ENCODE measurements at places on chromosomes 16 and 17.

GRCh38 chr17:73324160-73324475, 12.3 kb upstream of the CDC42EP4 start:
- no peaks in the 10 kb centered on the region for H3K27me3 ChIP-seq
- peaks cover 27% of the 10 kb centered on the region for H3K4me1 ChIP-seq
- DNase-seq, result no peak
- peak overlapping the region; percentile 84 for H3K27ac ChIP-seq
- no peaks in the 10 kb centered on the region for H3K36me3 ChIP-seq
- no peak overlapping the region for H3K4me3 ChIP-seq

- peak overlapping the region; percentile 99 for H3K27ac ChIP-seq
- H3K4me1 ChIP-seq, result peaks cover 65% of the 10 kb centered on the region
- H3K27me3 ChIP-seq, result no peaks in the 10 kb centered on the region
Measured at GRCh38 chr17:40063187-40063771, 514 bp downstream of the THRA start.

GRCh38 chr17:77332981-77333685, 192.4 kb downstream of the SEC14L1 start:
- no peaks in the 10 kb centered on the region for H3K27me3 ChIP-seq
- peaks cover 32% of the 10 kb centered on the region for H3K4me1 ChIP-seq
- DNase-seq, result peak; percentile 81
- H3K36me3 ChIP-seq, result no peaks in the 10 kb centered on the region

DNA sequence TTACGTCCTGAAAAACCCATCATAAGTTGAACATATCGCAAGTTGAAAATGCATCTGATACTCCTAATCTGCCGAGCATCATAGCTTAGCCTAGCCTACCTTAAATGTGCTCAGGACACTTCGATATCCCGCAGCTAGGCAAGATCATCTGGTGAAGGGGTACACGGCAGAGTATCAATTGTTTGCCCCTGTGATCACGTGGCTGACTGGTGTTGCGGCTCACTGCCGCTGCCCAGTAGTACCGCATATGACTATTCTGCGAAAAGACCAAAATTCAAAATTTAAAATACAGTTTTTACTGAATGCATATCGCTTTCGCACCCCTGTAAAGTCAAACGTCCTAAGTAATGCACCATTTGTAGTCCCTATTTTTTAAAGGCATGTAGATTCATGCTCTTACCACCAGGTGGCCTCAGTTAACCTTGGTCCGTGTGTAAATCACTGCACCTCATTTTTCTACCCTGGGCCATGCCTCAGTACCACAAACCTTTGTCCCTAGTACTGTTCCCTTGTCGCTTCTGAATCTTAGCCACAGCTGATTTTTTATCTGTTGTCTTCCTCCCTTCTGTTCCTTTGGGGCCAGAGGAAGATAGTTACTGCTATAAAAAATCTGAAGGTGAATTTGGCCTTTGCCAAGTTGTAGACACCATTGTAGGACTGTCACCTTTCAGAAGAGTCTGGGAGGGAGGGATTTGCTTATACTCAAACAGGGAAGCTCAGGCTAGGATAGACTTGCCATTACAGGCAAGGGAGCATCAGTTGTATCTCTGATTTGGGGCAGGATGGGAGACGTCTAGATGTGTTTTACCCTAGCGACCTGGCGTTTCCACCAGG, 34.4 kb downstream of the WWP2 start:
- no peak overlapping the region for H3K4me3 ChIP-seq
- no peaks in the 10 kb centered on the region for H3K27me3 ChIP-seq
- H3K27ac ChIP-seq, result no peak overlapping the region
- H3K4me1 ChIP-seq, result no peaks in the 10 kb centered on the region

DNA sequence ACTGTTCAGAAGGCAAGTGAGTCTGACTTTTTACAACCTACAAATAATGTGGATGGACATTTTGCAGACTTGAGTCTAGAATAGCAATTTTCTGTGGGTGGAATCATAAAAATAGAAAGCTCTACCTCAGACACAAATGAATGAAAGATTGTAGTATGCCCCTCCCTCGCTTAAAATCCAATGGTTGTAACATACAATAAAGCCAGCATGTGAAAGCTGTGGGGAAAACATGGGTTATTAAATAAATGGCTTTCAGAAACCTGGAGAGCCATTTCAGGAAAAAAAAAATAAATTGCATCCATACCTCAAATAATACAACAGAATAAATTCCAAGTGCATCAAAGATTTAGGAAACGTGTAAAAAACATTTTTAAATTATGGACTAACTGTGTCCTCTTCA, 123.1 kb upstream of the MON1B start:
- H3K27me3 ChIP-seq, result no peaks in the 10 kb centered on the region
- no peak for DNase-seq
- H3K4me1 ChIP-seq, result peaks cover 3% of the 10 kb centered on the region

DNA sequence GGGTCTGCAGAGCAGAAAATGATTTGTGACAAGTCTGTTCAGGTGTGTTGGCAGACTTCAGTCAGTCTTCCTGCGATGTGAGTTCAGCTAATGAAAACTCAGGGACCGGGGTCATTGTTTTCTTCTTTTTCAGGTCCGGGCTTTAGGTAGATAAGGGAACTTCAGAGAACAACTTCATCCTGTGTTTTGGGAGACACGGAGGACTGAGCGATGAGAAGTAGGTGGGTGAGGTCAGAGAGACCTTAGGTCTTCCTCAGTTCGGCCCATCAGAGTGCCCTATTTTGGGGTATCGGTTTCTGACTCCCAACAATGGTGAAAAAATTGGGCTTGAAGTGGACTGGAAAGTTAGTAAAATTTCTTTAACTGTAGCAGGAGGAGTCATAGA, 88.9 kb upstream of the ATF7IP2 start:
- no peak for DNase-seq
- no peaks in the 10 kb centered on the region for H3K4me1 ChIP-seq
- no peaks in the 10 kb centered on the region for H3K27me3 ChIP-seq
- no peaks in the 10 kb centered on the region for H3K36me3 ChIP-seq
- H3K27ac ChIP-seq, result no peak overlapping the region
- no peak overlapping the region for H3K4me3 ChIP-seq

GRCh38 chr17:59190806-59191205, 19.0 kb upstream of the SMG8 start:
- no peak for DNase-seq
- no peak overlapping the region for H3K4me3 ChIP-seq
- H3K27ac ChIP-seq, result no peak overlapping the region
- H3K27me3 ChIP-seq, result no peaks in the 10 kb centered on the region
- H3K36me3 ChIP-seq, result no peaks in the 10 kb centered on the region
- no peaks in the 10 kb centered on the region for H3K4me1 ChIP-seq

- no peak overlapping the region for H3K4me3 ChIP-seq
- no peak for DNase-seq
- no peaks in the 10 kb centered on the region for H3K27me3 ChIP-seq
- peaks cover 6% of the 10 kb centered on the region for H3K4me1 ChIP-seq
Measured at GRCh38 chr17:2309338-2310154, 5.8 kb downstream of the SRR start.

Measured in vagina (tissue), 2 donors.